H1 (cell line): ENCODE measurements at places on chromosomes 4 and X.

GRCh38 chr4:66187175-66187720 is 517.0 kb upstream of the EPHA5 start:
- no peaks in the 10 kb centered on the region for H3K4me1 ChIP-seq
- no peak overlapping the region for H3K4me3 ChIP-seq
- H3K36me3 ChIP-seq, result no peaks in the 10 kb centered on the region
- no peaks in the 10 kb centered on the region for H3K27me3 ChIP-seq
- no peak for DNase-seq
- no peak overlapping the region for H3K27ac ChIP-seq

DNA sequence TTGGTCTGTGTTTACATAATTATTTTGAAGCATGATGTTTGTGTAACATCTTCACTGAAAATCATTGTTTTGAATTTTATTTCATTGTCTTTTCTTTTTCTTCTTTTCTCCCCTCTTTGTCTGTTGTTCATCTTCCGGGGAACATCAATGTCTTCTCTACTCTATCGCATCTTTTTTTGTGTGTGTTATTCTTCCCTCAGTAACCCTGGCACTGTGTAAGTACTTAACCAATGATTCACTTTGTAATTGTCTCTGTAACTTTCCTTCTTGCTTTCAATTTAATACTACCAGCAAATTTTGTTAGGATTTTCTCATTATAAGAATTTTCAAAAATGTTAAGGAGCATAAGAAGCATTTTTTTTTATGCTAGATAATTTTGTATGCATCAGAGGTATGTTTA is 130.8 kb downstream of the PDLIM5 start:
- no peak for DNase-seq
- H3K4me1 ChIP-seq, result no peaks in the 10 kb centered on the region; the same call in 1 of the 2 replicates
- no peak overlapping the region for H3K27ac ChIP-seq
- H3K4me3 ChIP-seq, result no peak overlapping the region

GRCh38 chr4:993111-994029 is at the start of gene SLC26A1:
Gene SLC26A1 (minus strand): TSS chr4:993404. CDS start chr4:991703, 1,701 bp downstream.
- peaks cover 2% of the 10 kb centered on the region; the same call in 1 of the 2 replicates for H3K4me1 ChIP-seq
- H3K4me3 ChIP-seq, result no peak within 1 kb of the TSS
- H3K36me3 ChIP-seq, result no peaks in the 10 kb centered on the region
- no peak for DNase-seq
- no peak within 1 kb of the TSS for H3K27ac ChIP-seq
- H3K27me3 ChIP-seq, result peaks cover 25% of the 10 kb centered on the region

- no peak for DNase-seq
- H3K27me3 ChIP-seq, result no peaks in the 10 kb centered on the region
- no peaks in the 10 kb centered on the region for H3K36me3 ChIP-seq
- H3K27ac ChIP-seq, result no peak overlapping the region
Measured at GRCh38 chrX:116863029-116863428, 400.3 kb upstream of the CT83 start.

DNA sequence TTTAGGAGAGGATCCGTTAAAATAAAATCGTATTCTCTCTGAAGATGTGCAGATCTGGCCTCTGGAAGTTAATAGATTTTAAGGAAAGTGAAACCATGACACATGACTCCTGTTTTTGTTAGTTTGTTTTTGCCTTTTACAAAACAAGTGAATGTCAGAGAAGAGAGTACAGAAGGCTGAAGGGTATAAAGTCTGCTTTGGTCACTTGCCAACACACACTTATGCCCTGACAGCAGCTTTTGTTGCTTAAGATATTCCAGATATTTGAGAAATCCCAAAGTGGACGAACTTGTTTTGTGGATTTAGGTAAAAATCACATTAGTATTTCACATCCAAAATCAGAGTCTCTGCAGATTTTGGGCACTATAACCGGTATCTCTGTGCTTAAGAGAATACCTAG is 192.4 kb upstream of the RASGEF1B start:
- H3K27ac ChIP-seq, result no peak overlapping the region
- DNase-seq, result no peak
- H3K4me1 ChIP-seq, result no peaks in the 10 kb centered on the region

DNA sequence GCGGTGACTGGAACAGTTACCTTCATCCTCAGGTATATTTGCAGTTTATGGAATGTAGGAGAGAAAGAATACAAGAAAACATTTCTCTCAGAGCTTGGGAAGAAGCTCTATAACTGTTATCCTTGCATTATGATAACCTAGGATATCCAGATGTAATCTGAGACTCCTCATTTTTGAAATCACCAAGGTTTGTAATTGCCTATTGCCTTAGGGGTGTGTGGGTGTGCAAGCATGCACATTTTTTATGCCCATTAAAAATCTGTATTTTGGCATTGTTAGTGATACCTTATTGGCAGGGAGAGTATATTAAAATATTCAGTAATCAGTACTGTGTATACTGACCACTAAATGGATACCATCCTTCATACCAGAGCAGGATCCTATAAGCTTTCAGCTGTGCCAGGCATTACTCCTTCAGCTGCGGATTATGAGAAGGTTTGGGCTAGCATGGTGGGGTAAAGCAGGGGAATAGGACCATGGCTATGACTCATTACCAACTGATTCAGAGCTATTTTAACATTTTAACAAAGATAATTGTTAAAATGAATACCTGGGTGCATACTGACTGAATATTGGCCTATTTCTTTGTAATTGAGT is 8.3 kb downstream of the SEC24B start:
- peaks cover 6% of the 10 kb centered on the region; the same call in 1 of the 2 replicates for H3K36me3 ChIP-seq
- H3K4me1 ChIP-seq, result no peaks in the 10 kb centered on the region; the same call in 1 of the 2 replicates
- DNase-seq, result no peak
- H3K4me3 ChIP-seq, result no peak overlapping the region
- no peak overlapping the region for H3K27ac ChIP-seq

DNA sequence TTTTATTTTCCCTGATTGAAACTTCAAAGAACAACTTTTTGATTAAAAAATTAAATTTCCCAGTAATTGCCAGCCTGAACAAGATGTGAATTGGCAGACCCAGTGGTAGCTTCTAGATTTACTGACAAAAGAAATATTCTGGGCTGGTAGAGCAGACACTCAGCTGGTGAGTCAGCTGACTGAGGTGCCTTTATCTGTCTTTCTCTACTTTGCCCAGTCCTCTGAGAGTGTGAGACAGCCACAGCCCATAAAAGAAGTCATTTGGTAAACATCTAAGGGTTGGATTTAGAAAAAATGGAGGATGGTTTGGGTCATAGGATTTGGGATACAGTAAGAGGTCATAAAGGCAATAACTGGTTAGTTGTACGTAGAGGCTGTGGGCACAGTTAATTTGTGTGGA is 54.5 kb downstream of the CCSER1 start:
- H3K4me1 ChIP-seq, result no peaks in the 10 kb centered on the region
- no peak overlapping the region for H3K4me3 ChIP-seq
- H3K27me3 ChIP-seq, result no peaks in the 10 kb centered on the region
- no peak for DNase-seq
- no peak overlapping the region for H3K27ac ChIP-seq

- H3K4me3 ChIP-seq, result no peak overlapping the region
- no peaks in the 10 kb centered on the region for H3K4me1 ChIP-seq
- H3K27ac ChIP-seq, result no peak overlapping the region
- no peak for DNase-seq
- H3K27me3 ChIP-seq, result no peaks in the 10 kb centered on the region
Measured at GRCh38 chr4:7812231-7812857, 127.3 kb downstream of the AFAP1 start.

DNA sequence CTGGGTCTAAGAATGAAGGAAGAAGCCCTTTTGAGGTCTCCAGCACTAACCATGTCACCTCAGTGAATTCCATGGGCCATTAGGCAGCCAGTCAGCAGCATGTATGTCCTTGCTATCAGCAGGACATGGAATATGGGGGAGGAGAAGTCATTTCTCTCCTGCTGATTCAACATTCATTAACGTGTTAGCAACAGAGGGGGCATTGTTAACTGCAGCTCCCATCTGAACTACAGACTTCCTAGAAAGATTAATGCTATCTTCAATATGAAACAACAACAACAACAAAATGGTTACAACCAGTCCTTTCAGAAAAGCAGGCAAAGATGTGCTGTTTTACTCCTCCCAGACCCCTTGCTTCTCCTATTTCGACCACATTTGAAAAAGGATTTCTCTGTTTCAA is 120.4 kb upstream of the SLC34A2 start:
- H3K4me3 ChIP-seq, result no peak overlapping the region
- no peaks in the 10 kb centered on the region for H3K36me3 ChIP-seq
- no peak for DNase-seq
- H3K27ac ChIP-seq, result no peak overlapping the region
- no peaks in the 10 kb centered on the region for H3K4me1 ChIP-seq

DNA sequence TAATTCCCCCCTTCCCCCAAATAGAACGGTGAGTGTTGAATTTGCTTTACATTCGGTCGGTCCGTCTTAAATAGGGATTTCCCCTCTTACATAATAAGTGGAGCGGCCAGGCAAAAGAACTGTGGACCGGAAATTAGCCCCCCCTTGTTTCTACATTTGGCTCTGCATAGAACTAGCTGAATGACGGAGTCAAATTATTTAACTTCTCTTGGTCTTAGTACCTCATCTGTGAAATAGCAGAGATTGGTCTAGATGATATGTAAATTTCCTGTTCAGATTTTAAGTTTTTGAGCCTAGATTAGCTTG is 1.3 kb downstream of the SPATA18 start:
- no peaks in the 10 kb centered on the region for H3K4me1 ChIP-seq
- DNase-seq, result no peak
- peak overlapping the region; percentile 64; the same call in 1 of the 2 replicates for H3K4me3 ChIP-seq
- H3K27ac ChIP-seq, result no peak overlapping the region

DNA sequence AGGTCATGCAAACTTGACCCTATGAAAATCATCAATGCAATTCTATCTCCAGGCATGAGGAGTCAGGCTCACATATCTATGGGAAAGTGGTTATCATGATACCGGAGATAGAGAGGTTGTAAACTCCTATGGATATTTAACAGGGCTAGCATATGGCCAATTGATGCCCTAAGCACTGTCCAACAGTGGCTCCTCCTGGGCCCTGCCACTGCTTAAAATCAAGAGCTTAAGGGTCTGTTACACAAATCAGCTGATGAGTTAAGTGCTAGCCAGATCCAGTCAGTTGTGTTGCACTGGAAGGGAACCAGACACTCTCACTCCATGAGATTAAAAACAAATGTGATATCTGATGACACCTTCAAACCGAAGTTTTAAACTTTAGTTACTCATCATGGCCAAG is 337.6 kb downstream of the STIM2 start:
- no peak overlapping the region for H3K27ac ChIP-seq
- DNase-seq, result no peak
- H3K4me1 ChIP-seq, result no peaks in the 10 kb centered on the region
- H3K27me3 ChIP-seq, result no peaks in the 10 kb centered on the region
- no peaks in the 10 kb centered on the region for H3K36me3 ChIP-seq
- H3K4me3 ChIP-seq, result no peak overlapping the region

- H3K4me3 ChIP-seq, result no peak overlapping the region
- H3K36me3 ChIP-seq, result no peaks in the 10 kb centered on the region
- H3K27ac ChIP-seq, result no peak overlapping the region
- DNase-seq, result no peak
- H3K27me3 ChIP-seq, result no peaks in the 10 kb centered on the region
Measured at GRCh38 chr4:22115262-22115661, 166.7 kb upstream of the KCNIP4 start.

DNA sequence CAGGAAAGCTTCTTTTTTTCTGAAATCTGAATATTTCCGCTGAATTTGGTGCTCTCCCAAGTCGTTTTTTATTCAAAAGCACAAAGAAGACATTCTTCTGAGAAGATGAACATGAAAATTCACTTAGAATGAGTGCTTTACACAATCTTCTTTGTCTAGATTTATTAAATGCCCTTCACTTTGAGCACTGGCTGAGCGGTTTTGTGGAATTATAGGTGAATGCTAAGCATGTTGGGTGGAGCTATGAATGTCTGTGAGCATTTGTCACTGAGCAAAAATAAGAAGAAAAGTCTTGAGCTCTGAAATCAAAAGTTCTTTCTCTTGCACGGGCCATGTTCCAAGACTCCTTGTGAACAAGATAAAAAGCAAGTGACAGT is 13.1 kb downstream of the GASK1B start:
- DNase-seq, result no peak
- H3K4me3 ChIP-seq, result no peak overlapping the region
- no peaks in the 10 kb centered on the region for H3K4me1 ChIP-seq
- H3K27me3 ChIP-seq, result no peaks in the 10 kb centered on the region
- no peak overlapping the region for H3K27ac ChIP-seq

- no peaks in the 10 kb centered on the region for H3K4me1 ChIP-seq
- no peak overlapping the region for H3K27ac ChIP-seq
- peaks cover 89% of the 10 kb centered on the region for H3K36me3 ChIP-seq
- H3K27me3 ChIP-seq, result no peaks in the 10 kb centered on the region
- no peak for DNase-seq
Measured at GRCh38 chrX:40683245-40683644, 35.9 kb upstream of the CXorf38 start.

GRCh38 chr4:155609455-155610059 is 57.1 kb upstream of the GUCY1A1 start:
- H3K27ac ChIP-seq, result no peak overlapping the region
- H3K36me3 ChIP-seq, result no peaks in the 10 kb centered on the region
- H3K4me3 ChIP-seq, result no peak overlapping the region
- H3K27me3 ChIP-seq, result no peaks in the 10 kb centered on the region

DNA sequence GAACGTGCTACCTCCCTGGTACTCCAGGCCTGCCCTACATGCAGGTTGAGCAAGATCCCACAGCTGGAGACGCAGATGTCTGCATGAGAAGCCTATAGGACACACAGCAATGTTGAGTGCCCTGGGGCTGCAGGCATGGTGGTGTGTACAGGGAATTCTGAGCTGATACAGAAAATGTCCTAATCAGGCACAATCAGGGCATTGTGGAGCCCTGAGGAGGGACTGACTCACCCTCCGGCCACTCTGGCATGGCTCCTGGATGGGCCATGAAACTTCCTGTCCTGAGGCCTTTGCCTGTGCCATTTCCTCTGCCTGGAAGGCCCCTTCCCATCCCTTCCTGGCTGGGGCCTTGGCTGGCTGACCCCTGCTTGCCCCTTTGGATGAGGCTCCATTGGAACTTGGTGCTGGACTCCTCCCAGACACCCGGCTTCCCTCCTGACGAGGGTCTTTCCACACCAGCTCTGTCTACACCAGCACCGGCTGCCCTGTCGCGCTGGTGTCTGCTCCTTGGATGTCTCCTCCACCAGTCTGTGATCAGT is 16.7 kb upstream of the AFAP1 start:
- peaks cover 8% of the 10 kb centered on the region for H3K4me1 ChIP-seq
- H3K27ac ChIP-seq, result no peak overlapping the region
- H3K27me3 ChIP-seq, result no peaks in the 10 kb centered on the region
- no peaks in the 10 kb centered on the region for H3K36me3 ChIP-seq

GRCh38 chrX:11770320-11770719 is 12.3 kb downstream of the MSL3 start:
- no peaks in the 10 kb centered on the region for H3K27me3 ChIP-seq
- DNase-seq, result no peak
- H3K4me3 ChIP-seq, result no peak overlapping the region
- H3K36me3 ChIP-seq, result peaks cover 4% of the 10 kb centered on the region

DNA sequence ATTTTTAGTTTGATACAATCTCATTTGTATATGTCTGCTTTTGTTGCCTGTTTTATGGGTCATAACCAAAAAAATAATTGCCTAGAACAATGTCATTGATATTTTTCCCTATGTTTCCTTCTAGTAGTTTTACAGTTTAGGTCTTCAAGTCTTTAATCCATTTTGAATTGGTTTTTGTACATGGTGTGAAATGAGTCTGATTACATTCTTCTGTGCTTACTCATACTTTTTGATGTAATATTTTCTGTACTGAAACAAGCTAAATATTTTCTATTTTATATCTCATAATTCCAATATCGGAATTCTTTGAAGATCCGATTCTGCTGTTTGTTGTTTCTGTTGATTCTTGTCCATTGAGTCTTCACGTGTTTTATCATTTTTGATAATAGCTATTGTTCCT is 10.6 kb downstream of the TMEM156 start:
- H3K36me3 ChIP-seq, result no peaks in the 10 kb centered on the region
- no peak overlapping the region for H3K4me3 ChIP-seq
- H3K27me3 ChIP-seq, result no peaks in the 10 kb centered on the region
- no peak overlapping the region for H3K27ac ChIP-seq
- no peaks in the 10 kb centered on the region for H3K4me1 ChIP-seq
